ENCODE measurements at places on chromosomes 3 and 15. TPM values are rescaled to one million over a fixed set of nuclear protein-coding genes. Genes with fewer than 3 reads are reported as not detected.

Gene UBE2E2
- polyA plus RNA-seq: 57.3 TPM

Gene MDFIC2
- polyA plus RNA-seq: not detected

Gene PEAK1
- polyA plus RNA-seq: 28.6 TPM

GRCh38 chr15:31516440-31516839, 189.8 kb downstream of the KLF13 start:
- no peak for DNase-seq

- no peak for DNase-seq
These were observed 288.6 kb upstream of the CBLB start for GRCh38 chr3:106157411-106157810.
